ENCODE measurements at places on chromosomes 7 and 10.

DNA sequence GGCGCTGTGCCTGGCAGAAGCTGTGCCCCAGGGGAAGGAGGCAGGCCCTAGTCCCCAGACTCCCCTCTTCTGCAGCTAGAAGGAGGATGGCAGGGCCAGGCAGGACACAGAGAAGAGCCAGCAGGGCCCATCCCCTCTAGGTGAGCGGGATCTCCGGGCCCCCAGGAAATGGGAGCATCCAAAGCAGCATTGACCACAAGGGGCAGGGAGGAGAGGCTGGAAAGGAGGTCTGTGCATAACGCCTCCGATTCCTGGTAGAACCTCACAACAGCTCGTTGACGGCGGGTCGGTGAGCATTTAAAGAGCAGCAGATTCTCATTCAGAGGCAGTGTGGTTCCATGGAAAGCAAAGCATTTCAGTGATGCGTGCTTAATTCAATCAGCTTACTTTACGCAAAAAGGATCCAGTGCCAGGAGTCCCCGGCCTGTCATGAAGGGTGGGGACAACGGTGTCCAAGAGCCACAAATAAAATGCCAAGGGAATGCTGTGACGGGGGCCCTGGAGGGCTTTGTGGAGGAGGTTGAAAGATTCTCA, 41.0 kb downstream of the CLRN3 start:
- no peak for DNase-seq

DNA sequence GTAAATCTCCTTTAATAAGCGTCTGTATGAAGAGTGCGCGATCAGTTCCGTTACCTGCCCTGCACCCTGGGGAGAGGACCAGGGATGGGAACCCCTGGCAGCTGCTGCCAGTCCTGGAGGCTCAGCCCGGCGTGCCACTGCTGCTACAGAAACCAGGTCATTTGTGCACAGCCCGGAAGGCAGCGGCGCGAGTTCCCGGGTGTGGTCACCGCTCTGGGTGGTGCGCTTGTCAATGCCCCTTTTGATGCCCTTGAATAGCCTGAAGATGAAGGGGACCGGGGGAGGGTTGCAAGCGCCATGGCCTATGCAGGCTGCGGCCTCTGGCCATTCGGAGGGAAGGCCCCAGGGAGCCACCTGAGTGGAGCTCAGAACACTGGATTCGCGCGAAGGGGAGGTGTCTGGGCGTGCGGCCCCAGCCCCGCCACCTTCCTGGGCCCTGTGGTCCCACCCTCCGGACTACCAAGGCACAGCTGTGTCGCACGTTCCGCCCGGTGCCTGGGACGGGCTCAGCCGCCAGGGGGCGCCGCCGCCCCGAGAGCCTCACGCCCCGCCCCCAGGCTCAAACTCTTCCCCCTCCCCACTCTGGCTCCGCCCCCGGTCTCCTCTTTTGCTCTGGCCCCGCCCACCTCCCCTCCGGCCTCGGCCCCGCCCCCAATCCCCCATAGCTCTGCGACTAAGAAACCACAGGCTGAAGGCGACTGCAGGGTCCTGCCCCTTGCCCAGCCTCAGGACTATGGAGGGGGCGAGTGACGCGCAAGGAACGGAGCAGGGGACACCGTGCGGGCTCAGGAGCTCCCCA, 16.5 kb downstream of the AP5Z1 start:
- DNase-seq: no peak

DNA sequence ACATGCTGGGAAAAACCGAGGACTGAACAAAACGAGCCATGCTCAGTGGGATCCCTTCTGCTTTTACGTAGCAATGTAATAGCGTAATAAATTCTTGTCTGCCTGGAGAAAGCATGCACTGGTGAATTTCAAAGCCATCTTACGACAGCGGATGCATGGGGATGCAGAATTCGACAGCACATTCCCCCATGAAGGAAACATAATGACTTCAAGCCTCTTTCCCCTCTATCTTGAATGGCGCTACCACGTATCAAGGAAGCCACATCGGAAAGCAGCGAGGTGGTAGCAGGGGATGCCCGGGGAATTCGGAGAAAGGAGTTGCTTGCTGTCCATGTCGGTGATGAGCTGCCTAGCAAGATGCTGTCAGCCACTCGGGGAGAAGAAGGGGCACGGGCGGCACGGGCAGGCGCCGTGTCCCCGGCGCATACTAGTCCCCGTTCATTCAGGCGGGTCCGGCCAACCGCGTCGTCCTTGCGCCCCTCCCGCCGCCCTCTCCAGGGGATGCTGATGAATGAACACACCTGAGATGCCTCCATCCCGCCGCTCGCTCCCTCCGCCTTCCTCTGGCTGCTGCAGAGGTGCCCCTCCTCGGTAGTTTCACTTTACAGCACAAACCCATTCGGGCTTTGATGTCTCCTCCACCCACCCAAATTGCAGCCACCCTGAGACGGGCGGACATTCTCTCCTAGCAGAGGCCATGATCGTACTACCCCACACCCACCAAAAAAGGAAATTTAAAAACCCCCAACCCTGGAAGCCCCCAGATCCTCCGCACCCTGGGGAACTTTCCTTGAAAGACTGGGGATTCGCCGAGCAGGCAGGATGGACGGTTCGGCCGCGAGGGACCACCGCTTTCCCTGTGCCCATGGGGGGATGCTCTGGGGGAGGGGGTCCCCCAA, 644 bp downstream of the SORBS1 start:
- no peak for DNase-seq

DNA sequence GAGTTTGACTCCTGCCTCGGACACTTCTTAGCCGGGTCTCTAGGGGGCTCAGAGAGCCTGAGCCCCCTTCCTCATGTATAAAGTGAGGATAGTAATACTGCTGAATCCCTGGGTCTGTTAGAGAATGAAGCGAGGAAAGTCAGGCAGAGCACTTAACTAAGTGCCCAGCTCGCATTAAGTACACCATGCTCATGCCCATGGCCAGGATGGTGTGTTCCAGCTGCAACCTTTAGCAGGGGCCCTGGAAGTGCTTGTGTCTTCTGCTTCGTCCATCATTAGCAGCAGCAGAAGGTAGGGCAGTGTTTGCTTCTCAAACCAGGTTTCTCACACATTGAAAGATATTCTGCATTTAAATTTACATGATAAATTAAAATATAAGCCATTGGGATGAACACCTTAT, 27.3 kb upstream of the WDFY4 start:
- no peak for DNase-seq

DNA sequence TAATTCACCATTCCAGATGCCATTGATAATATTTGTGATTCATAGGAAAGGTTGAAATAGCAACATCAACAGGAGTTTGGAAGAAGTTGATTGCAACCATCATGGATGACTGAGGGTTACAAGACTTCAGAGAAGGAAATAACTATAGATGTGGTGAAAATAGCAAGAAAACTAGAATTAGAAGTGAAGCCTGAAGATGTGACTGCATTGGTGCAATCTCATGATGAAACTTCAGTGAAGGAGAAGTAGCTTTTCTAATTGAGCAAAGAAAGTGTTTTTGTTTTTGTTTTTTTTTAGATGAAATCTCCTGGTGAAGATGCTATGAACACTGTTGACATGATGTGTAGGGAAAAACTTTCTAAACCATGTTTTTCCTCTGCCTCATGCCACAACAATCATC, 18.7 kb upstream of the CD36 start:
- DNase-seq: no peak

DNA sequence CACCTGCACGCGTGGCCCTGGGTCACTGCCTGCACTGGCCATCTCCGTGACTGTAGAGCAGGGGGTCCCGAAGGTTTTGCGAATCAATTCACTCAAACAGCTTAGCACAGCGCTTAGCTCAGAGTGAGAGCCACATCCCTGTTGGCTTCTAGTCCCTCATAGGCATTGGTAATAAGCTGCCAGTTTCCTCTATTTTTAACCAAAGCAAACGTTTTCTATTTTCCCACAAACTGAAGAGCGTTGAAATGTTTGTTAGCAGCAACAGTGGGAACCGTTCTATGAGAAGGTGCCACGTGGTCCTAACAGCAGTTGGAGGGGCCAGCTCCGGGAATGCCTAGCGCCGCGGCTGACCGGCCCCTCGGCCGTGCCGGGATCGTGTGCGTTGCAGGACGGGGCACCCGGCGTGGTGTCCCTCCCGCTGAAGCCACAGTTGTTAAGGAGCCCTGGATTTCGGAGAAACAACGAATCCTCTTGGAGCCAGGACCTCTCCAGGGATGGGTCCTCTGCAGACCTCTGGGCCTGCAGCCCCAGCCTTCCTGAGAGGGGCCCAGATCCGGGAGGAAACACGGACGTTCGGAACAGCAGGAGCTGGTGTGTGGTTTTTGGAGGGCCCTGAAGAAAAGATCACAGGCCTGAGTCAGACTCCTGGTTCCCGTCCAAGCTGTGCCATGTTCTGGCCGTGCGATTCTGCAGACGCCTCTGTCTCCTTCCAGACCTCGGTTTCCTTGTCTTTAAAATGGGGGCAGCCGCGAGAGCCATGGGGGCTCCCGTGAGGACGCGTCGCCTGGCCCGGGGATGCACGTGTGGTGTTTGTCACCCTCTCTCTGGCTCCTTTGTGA, 40.3 kb downstream of the FAM20C start:
- no peak for DNase-seq

- DNase-seq: no peak
Measured at GRCh38 chr10:129097776-129098330, 369.2 kb upstream of the MGMT start.

GRCh38 chr7:13641714-13642113, 347.8 kb downstream of the ETV1 start:
- peak; percentile 39 for DNase-seq
